ENCODE measurements at places on chromosomes 13 and 19. TPM values are rescaled to one million over a fixed set of nuclear protein-coding genes. Genes with fewer than 3 reads are reported as not detected.

- DNase-seq = no peak
Observed at GRCh38 chr19:6424195-6424938, at the start of gene KHSRP. KHSRP (minus strand) TSS chr19:6424811; CDS start chr19:6424701, 110 bp downstream.

GRCh38 chr13:92739306-92739818 is 487.2 kb upstream of the GPC6 start:
- no peak for DNase-seq

GRCh38 chr13:48653472-48653939 is at the start of gene CYSLTR2:
CYSLTR2 (plus strand) TSS chr13:48653929; CDS start chr13:48706818, 52,889 bp downstream.
- DNase-seq = no peak

- DNase-seq = no peak
Observed at GRCh38 chr13:79862515-79862914, 381.6 kb downstream of the NDFIP2 start.

DNA sequence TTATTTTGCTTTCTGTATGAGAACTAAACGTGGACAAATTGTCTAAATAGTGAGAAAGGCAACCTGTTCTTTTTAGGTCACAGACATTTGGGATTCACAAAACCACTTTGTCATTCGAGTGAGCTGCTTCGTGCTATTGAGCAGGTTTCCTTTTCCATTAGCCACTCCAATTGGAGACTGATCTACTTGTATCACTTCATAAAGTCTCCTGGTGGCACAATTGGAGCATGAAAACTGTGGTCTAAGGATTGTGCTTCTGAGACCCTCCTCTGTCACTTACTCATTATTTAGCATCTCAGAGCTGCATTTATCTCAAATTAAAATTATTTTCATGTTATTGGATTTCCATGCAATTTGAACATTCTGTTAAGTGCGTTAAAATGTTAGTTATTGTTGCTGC is 397.7 kb downstream of the TDRD3 start:
- DNase-seq = no peak

GRCh38 chr19:3095441-3096191 is 1.5 kb downstream of the GNA11 start:
- peak; percentile 67 for DNase-seq

DNA sequence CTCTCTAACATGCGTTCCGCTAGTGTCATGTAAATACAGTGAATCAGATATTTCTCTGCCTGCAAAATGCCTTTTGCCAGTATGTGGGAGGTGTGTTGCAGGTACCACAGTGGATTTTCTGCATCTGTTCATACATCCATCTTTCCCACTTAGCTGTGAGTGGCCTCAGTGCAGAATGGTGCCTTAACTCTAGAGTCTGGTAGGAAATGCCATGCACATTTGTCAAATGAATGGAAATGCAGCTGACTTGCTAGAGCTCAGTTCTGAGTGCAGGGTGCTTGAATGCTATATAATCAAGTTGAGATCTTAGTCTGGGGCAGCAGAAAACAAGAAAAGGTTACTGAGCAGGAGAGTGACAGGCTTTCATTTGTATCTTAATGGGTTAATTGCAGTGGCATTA is 68.2 kb downstream of the LRCH1 start:
- no peak for DNase-seq

- peak; percentile 74 for DNase-seq
Observed at GRCh38 chr13:27919934-27920676, at the start of gene PDX1. PDX1 (plus strand) TSS chr13:27920000; CDS start chr13:27920139, 139 bp downstream.

DNA sequence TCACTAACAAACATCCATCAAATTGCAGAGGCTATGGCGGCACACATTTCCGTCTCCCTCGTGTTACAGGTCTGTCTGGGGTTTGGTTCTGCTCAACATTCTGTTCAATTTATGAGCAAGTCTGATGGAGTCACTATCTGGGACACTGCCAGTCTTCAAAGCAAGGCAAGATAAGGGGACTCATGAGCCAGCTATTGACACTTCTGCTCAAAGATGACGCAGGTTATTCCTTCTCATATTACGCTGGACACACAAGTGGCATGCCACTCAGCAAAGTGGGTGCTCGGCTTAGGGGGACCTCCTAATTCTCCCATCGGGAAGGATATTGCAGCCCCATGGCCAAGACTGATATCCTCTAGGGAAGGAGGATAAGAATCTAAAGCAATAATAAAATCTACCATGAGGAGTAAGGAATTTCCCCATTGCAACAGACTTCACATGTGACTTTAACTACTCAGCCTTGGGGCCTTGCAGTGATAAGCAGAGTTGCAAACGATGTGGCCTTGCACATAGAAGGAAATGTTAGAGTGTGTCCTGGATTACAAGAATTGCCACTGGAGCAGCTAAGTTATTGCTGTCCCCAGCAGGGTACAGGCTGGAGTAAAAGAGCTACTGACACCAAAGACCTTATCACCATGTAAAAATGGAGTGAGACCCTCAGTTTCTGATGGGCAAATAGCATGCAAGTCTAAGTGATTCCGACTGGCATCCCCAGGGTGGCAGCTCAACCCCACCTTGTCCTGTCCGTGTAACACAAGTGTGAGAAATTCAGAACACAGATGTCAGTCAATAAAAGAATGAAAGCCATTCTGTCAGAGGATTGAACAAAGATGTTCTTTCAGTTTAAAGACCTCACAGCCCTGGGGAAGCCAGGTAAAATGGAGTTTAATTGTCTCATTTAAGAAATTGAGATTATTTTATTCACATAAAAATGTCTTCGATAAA is 306.1 kb downstream of the IRS2 start:
- no peak for DNase-seq

DNA sequence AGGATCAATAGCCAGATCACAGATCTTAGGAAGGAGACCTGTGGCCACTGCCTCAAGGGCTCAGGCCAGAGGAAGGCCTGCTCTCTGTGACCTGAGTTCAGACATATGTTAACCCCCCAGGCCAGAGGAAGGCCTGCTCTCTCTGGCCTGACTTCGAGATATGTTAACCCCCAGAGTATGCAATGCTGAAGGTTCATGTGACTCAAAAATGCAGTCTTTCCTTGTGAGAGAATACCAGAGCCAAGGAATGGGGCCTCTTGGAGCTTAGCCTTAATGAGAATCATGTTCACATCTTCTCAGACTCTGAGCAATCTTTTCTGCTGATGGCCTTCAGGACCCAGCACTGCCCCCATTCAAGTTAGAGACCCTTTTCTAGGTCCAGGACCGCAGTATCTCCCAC is 36.7 kb downstream of the MBNL2 start:
- no peak for DNase-seq

GRCh38 chr13:46687810-46688209 is 109.2 kb downstream of the ESD start:
- DNase-seq = no peak

DNA sequence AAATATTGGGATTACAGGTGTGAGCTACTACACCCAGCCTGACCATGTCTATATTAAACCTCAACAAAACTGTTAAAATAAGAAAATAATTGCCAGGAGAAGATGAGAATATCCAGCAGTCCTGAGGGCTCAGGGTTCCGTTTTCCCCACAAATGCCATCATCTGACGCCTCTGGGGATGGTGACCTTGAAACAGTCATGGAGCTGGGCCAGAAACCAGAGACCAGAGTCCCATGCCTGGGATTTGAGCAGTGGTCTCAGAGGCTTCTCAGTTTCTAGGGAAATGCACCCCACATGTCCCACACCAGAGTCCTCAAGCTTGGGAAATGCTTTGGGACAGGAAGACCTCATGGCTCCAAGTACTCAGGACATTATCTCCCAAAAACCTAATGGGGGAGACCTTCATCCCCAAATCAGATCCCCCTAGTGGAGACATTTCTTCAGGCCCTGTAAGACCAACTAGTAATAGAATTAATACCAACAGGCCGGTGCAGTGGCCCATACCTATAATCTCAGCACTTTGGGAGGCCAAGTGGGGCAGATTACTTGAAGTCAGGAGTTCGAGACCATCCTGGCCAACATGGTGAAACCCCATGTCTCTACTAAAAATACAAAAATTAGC is 2.9 kb upstream of the MAP1S start:
- DNase-seq = no peak

DNA sequence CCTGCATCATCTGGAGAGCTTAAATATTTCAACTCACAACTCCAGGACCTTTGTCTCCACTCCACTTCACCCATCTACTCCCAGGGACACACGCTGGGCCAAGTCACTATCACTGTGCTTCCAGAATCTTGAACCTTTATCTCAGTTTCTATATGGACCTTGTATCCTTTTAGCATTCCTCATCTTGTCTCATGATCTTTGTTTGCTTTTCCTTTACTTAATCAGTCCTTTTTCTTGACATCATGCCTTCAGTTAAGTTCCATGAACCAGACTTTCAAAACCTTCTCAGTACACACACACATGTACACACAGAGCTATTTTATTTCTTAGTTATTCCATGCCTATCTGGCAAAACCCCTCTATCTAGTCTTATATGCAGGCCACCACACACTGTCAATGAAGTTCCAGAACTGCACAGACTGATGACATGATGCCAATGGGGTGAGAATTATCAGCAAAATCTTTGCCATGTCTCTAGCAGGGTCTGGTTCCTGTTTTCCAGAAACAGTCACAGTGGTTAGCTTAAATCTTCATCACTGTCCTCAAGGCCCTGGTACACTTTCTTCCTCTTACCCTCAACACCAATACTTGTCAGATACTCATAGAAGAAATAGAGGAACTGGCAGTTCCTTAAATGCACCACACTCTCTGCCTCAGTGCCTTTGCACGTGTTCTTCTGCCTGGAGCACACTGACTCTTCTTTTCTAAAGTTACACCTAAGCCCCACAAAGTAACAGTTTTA is 77.6 kb upstream of the STARD13 start:
- no peak for DNase-seq

DNA sequence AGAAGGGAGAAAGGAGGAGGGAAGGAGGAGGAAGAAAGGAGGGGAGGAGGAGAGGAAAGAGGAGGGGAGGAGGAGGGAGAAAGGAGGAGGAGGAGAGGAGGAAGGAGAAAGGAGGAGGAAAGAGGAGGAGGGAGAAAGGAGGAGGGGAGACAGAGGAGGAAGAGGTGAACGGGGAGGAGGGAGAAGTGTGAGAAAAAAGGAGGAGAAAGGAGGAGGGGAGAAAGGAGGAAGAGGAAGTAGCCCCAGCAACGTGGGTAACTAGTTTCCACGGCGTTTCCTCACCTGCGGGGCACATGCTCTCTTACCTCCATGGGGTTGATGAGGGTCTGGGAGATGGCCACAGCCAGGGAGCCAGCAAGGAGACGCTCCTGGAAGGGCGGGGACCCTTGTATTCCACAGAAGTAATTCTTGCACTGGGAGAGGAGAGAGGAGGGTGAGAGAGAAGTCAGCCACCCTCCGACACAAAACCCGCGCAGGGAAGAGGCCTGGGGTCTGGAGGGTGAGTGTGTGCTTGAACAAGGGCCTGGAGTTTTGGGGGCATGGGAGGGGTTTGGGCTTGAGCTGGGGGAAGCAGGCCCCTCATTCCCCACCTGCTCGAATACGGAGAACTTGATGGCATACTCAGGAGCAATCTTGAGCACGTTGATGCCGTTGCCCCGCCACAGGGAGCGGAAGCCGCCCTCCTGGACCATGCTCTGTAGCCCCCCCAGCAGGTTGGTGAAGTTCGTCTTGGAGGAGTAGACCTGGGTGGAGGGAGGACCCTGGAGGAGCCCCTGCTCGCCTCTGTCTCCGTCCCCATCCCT is 3.9 kb downstream of the SLC25A41 start:
- DNase-seq = no peak

DNA sequence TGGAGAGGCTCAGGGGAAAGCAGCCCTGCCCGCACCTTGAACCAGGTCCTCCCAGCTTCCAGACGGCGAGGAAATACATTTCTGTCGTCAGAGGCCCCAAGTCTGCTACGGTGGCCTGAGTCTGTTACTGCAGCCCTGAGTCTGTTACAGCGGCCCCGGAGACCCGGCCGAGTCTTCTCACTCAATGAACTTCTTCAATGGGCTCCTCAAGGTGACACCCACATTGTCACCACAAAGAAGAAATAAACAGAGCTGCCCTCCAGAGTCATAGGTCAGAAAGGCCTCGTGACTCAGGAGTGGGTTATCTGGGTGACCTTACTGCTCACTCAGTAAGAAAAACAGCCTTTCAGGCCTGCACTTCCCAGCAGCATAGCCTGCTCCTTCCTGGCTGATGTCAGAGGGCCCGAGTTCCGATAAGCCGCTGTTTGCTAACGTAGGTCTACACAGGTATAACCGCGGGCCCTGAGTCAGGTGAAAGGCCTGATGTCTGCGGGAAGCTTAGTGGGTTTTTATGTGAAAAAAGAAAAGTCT is 66.9 kb upstream of the TM9SF2 start:
- peak; percentile 35 for DNase-seq

GRCh38 chr13:45875951-45876350 is 24.4 kb upstream of the SIAH3 start:
- DNase-seq = no peak

GRCh38 chr19:10424011-10424637 is 3.8 kb downstream of the PDE4A start:
- DNase-seq = peak; percentile 92

- DNase-seq = peak; percentile 51
Observed at GRCh38 chr19:47514151-47514868, 553 bp downstream of the NAPA start.

- no peak for DNase-seq
Observed at GRCh38 chr13:98187155-98187964, 10.3 kb upstream of the RNF113B start.

DNA sequence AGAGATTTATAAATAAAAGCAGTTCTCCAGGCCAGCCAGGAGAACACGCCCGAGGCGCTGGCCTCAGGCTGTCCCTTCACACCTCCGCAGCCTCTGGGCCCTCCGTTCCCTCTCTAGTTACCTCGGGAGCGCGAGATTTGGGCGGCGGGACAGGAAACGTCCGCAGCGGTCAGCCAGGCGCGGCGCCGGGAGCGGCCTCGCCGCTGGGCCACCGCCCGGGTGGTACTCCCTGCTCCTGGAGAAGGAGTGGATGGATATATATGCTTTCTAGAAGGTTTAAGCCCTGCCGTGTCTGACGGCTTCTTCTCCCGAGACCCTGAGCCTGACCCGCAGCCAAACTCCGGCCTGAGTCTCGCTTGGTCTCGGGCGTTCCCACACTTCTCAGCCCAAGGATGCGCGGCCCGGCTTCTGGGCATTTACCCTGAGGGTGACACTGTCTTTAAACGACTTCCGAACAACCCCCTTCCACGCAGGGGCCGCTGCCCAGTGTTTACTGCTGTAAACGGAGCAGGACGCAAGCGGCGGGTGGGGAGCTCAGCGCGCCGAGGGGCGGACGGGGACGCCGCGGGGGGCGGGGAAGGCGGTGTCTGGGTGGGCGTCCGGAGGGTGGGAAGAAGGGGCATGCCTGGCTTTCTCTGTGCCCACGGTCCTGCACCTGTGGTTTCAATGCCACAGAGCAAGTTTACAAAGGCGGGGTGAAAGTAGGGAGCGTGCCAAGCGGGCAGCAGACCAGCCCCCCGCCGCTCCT is 2.0 kb upstream of the ZIC2 start:
- no peak for DNase-seq

The UBE2L5 gene
- not detected for total RNA-seq

The LMTK3 gene
- 0.48 TPM for total RNA-seq

The ZNF470 gene
- total RNA-seq = 2.2 TPM

The VSTM1 gene
- not detected for total RNA-seq

The GRIN2D gene
- 0.26 TPM for total RNA-seq

The ZNF221 gene
- 1.9 TPM for total RNA-seq

The RTBDN gene
- total RNA-seq = 1.7 TPM

The ZNF793 gene
- total RNA-seq = 6.0 TPM

The ZNF837 gene
- total RNA-seq = 1.5 TPM

The PPP2R1A gene
- total RNA-seq = 273 TPM

The GGN gene
- 0.20 TPM for total RNA-seq

All from mucosa of descending colon (tissue), 3 donors.